ENCODE measurements at places on chromosomes 2 and 18.
A peak's percentile ranks its signal among the peaks of the same experiment; 100 is the strongest.

- no peak for DNase-seq
Observed at GRCh38 chr2:174577967-174578589, 19.5 kb downstream of the WIPF1 start.

GRCh38 chr18:62664414-62664813 lies 50.9 kb upstream of the PHLPP1 start:
- no peak for DNase-seq

DNA sequence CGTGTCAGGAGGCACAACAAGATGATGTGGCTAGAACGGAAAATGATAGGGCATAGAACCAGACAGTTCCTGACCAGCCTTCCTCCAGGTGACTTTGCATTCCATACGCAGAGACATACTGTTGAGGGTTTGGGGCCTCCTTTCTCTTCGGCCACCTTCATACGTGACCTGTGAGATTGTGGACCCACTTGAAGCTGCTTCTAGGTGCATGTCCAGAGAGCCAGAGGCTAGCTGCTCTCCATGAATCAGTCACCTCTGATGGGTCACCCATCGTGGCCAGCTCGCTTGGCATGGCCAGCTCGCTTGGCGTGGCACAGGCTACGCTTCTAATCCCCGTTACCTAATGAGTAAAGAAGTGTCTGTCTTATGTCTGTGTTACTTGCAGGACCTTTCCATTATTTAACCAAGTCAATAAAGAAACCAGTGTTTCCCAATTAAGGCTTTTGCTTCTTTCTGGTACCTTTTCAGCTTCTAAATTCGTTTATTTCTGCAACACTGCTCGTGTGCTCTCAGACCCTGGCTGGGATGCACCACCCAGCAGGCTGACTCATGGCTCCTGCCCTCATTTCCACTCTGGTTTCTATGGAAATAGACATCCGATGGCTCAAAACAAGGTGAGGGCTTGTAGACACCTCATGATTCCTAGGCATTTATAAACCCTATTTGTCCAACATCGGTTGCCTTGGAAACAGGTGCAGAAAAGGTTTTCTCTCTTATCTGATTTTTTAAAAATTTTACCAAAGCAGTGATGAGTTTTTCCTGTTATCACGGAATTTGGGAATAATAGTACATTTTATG lies 86.7 kb upstream of the B3GNT7 start:
- peak; percentile 42 for DNase-seq

DNA sequence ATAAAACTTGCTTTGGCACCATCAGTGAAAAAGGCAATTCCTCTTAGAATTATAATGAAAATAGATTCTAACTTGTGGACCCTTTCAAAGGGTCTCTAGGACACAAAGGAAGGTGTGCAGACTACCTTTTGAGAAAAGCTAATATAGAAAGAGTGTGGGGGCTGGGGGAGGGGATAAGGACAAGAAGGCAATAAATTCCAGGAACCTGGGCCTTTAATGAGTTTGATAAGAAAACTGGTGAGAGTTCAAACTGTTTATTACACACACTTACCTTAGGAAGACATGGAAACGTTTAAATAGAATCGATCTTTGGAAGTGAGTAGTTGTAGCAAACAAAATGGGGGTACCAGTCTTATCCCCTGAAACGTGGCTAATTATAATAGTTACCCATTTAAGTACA lies 39.6 kb upstream of the PGAP1 start:
- DNase-seq = no peak

DNA sequence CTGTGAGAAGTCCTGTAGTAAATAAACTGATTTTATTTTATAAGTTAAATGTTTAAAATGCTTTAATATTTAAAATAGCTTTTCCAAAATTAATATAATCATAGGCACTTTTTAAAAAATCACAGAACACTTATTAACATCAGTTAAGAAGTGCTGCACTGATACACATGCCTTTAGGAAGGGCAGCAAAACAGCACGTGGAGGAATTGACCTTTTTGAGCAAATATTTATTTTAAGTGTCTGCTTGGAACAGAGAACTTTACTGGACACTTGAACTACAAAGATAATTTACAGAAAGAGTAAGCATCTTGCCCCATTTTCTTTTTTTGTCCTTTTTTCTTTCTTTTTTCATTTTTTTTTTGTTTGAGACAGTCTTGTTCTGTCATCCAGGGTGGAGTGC lies 87.7 kb upstream of the NARS1 start:
- DNase-seq = no peak

DNA sequence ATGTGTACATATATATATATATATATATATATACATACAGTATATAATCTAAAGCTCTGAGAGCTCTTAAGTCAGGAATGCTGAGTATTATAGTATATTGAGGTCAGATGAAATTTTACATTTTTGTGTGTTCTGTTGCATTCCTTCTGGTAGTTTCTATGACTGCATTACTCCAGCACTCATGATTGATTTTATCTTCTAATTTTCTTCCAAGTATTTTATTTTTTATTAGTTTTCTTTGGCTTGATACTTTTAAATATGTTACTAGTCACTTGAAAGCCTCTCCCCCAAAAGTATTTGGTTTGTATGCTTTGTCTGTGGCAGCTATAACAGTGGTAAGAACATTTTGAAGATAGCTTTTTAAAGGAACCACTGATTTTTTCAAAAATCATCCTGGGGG lies 25.0 kb downstream of the METTL21A start:
- DNase-seq = no peak

GRCh38 chr18:6119761-6120160 lies 224.4 kb upstream of the TMEM200C start:
- no peak for DNase-seq

GRCh38 chr18:35808796-35809195 lies 163.7 kb upstream of the RMP24 start:
- DNase-seq = no peak

DNA sequence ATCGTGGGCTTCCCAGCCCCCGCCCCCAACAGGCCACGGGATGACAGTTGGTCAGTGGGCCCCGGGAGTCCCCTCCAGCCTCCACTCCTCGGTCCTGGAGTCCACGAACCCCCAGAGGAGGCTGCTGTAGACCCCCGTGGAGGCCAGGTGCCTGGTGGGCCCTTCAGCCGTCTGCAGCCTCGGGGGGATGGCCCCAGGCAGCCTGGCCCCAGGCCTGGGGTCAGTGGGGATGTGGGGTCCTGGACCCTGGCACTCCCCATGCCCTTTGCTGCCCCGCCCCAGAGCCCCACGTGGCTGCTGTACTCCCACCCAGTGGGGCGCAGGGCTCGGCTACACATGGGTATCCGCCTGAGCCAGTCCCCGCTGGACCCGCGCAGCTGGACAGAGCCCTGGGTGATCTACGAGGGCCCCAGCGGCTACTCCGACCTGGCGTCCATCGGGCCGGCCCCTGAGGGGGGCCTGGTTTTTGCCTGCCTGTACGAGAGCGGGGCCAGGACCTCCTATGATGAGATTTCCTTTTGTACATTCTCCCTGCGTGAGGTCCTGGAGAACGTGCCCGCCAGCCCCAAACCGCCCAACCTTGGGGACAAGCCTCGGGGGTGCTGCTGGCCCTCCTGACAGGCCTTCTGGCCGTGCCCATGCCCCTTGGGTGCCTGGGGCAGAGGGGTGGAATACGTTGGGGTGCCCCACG lies 7.6 kb downstream of the NEU4 start:
- no peak for DNase-seq

GRCh38 chr18:45670281-45670962 lies 53.6 kb upstream of the SLC14A1 start:
- no peak for DNase-seq

DNA sequence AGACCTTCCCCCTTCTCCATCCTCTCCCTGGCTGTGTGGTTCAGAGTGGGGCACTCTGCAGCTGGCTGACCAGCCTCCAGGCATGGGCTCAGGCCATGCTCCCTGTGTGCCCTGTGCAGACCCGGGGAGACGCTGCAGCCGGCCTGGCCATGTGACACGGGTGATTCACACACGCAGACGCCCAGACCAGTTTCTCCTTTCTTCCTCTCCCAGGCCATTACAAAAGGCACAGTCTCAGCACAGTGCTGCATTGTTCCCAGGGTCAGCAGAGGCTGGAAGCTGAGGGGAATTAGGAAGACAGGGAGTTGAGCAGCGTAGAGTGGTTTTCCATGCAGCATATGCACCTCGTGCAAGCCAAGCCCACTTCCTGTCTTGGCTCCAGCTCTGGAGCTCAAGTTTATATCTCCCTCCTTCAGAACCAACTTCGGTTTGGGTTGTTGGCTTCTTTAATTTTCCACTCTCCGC lies 288.5 kb downstream of the TNS1 start:
- no peak for DNase-seq
